Activated CD4-positive, CD25-positive, alpha-beta regulatory T cell (primary cell): ENCODE measurements at places on chromosomes 16 and 17.

GRCh38 chr16:53636978-53637377 is 66.7 kb downstream of the RPGRIP1L start:
- no peak for DNase-seq

DNA sequence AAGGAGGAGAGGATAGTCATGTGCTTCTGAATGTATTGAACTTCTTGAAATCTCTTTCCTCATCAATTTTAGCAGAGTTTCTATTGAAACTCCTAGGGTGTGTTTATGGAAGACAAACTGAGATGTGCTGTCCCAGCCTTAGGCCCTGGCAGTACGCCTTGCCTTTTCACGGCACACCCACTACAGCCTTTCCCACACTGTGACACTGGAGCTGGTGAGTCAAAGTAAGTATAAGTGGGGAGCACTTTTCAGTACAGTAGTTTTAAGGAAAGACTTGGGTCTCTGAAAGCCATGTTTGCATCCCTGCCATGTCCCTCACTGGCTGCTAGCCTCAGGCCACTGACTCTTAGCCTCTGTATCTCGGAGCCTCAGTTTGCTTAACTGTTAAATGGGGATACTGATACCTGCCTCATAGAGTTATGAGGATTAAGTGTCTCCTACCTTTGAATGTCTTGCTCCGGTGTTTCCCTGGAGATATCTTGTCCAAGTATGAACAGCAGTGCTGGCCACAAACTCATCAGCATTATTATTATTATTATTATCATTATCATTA is 144.7 kb upstream of the CRHR1 start:
- DNase-seq = no peak

- no peak for DNase-seq
Measured at GRCh38 chr17:82231312-82231561, 2.4 kb downstream of the SLC16A3 start.

DNA sequence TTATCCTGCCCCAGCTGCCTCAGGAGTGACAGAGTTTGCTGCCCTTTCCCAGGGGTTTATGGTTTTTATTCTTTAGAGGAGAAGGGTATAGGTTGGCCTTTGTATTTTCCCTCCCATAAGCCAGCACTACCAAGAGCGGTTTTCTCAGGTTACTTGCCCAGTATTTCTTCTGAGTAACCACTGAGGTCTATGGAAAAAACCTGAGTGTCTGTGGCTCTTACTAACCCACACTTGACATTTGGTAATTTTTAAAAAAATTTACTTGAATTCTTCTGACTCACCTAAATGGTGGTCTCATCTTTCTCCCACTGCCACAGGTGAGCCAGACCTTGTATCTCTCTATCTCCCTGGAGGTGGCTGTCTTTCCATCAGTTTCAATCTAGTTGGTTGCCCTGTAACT is 6.0 kb downstream of the SLC7A6 start:
- no peak for DNase-seq

DNA sequence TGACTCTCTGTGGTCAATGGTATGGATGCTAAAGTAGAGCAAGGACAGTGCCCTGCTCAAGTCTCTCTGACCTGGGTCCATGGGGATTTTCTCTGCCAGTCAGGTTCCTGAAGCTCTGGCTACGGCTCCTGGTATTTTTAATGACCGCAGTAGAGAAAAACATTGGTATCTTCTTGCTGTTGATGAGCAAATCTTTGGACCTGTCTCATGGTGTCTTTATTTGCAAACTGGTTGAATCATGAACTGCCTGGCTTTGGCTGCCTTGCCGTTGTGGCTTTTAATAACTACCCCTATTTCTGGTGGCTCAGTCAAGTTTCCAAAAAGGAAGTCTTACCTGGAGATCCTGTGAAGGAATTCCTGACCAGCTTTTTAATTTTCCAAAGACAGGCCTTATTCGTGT is 8.7 kb downstream of the FAM234A start:
- no peak for DNase-seq

DNA sequence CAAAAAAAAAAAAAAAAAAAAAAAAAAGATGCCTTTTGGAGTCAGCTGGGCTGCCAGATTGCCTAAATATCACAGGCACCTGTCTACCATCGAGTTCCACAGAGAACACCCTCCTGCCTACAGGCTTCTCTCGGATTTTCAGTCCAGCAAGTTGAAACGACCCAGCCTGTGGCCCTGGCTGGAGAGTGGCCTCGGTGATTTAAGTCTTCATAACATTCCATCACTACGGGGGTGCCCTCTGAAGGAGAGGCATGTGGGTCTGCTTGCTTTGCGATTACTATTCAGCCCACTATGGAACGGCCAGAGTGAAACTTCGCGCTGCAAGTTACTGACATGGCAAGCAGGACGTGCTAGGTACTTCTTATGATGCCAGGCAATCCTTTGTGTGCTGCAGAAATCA is 42.8 kb downstream of the MARCHF10 start:
- no peak for DNase-seq

GRCh38 chr17:66720567-66720966 is 114.3 kb upstream of the CACNG5 start:
- DNase-seq = no peak

DNA sequence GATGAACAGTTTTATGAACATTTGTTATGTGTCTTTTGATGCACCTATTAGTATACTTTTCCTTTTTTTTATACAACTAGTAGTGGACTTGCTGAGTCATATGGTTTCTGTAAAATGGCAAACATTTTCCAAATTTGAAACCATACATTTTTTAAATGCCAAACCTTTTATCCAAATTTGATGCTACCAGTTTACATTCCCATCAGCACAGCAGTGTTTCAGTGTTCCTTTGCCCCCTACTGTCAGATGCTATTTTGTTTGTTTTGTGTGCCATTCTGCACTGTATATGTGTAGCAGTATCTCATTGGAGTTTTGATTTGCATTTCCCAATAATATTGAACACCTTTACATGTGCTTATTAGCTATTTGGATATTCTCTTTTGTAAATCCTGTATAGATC is 219.4 kb downstream of the TANC2 start:
- DNase-seq = no peak

GRCh38 chr17:73384926-73385325 is 73.1 kb upstream of the CDC42EP4 start:
- DNase-seq = no peak

DNA sequence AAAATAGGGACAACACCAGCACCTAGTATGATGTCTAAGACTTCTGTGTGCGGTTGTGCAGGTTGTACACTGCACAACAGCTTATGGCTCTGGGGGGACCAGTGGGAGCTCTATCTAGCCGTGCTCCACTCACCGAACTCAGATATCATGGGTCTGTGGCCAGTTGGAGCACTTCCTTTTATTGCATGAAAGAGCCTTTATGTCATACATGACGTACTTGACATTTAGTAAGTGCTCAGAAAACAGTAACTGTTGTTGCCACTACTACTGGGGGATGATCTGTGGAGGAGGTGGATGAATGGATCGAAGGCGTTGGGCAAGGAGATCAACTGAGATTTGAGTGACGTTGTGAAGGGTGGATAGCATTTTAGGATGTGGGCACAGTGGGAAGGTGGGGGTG is 368.8 kb downstream of the SNX29 start:
- no peak for DNase-seq

DNA sequence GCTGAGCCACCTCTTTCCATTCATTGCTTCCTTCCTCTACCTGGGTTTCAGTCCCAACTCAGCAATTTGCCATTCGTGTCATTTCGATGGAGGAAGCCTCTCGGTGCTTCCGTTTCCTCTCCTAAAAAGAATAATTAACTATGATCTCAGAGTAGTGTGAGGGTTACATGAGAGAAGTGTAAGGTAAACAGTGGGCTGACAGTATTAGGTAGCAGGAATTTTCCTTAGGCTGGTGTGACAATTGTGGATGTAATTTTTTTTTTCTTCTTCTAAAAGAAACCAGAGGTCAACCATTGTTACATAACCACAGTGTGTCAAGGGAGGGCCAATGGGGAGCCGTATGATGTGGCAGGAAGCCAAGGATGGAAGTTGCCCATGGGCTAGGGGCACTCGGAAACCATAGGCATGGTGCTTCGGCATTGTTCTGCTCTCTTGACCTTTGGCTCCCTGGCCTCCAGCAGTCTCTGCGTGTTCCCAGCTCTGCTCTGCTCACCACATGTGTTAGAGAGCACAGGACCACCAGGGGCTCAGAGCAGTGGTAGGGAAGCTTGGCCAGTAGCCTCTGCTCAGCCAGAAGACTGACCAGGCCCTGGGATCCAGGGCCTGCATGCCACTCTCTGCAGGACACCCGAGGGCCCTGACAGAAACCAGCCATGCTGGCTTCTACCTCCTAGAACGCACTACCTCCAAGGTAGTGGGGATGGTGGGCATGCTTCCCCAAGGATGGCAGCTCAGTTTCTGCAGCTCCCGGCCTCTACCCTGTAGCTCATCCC is 2.0 kb upstream of the TOP2A start:
- no peak for DNase-seq

- DNase-seq = no peak
Measured at GRCh38 chr17:78572239-78573205, 4.7 kb downstream of the DNAH17 start.

DNA sequence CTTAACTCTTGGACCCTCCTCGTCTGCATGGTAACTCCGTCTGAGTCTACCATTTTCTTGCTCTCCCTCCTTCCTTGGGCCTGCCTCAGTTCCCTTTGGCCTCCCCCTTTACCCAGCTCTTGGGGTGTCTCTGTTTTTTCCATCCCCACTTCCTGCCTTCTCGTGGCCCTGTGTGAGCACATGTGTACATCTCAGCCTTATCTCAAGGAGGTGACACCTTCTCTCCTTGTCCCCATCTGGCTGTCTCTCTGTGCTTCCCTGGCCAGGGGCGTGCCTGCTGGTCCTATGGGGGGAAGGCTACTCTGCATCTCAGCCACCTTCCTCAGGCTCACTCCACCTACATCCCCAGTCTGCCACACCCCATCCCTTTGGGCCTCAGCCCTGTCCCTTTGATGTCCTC is 6.6 kb downstream of the CTF1 start:
- no peak for DNase-seq

GRCh38 chr16:50505115-50505514 is 43.1 kb upstream of the NKD1 start:
- no peak for DNase-seq

DNA sequence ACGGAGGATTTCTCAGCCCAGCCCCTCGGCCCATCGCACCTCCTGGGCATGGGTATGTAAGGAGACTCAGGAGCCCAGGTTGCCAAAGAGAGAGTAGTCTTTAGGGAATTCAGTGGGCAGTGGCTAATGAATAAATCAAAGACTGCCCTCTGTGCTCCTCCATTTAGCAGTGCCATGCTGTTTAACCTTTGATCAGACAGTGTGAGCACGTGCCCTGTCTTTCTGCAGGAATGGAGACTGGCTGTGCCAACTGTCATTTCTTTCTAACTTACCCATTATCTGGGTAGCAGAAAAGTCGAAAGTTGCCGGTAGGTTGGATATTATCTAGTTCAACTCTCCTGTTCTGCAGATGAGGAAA is 62.4 kb downstream of the CDRT4 start:
- no peak for DNase-seq

DNA sequence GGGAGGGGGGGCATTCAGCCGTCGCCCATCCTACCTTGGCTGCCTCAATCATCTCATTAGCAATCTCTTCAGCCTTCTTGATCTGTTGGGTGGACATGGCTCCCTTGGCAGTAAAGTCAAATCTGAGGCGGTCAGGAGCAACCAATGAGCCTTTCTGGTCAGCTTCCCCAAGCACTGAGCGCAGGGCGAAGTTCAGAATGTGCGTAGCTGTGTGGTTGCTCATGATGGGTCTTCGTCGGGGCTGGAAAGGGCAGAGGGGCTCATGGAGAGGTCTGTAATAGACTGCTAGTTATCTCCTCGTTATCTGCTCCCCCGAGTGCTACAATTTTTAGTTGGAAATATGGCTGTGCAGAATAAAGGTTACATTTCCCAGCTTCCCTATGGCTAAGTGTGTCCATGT is 7.2 kb upstream of the EXOSC6 start:
- DNase-seq = no peak
